ENCODE measurements at places on chromosomes 3 and 15. TPM values are rescaled to one million over a fixed set of nuclear protein-coding genes. Genes with fewer than 3 reads are reported as not detected.

- no peak for DNase-seq
These were observed 2.5 kb downstream of the FOXL2NB start for GRCh38 chr3:138949445-138950005.

DNA sequence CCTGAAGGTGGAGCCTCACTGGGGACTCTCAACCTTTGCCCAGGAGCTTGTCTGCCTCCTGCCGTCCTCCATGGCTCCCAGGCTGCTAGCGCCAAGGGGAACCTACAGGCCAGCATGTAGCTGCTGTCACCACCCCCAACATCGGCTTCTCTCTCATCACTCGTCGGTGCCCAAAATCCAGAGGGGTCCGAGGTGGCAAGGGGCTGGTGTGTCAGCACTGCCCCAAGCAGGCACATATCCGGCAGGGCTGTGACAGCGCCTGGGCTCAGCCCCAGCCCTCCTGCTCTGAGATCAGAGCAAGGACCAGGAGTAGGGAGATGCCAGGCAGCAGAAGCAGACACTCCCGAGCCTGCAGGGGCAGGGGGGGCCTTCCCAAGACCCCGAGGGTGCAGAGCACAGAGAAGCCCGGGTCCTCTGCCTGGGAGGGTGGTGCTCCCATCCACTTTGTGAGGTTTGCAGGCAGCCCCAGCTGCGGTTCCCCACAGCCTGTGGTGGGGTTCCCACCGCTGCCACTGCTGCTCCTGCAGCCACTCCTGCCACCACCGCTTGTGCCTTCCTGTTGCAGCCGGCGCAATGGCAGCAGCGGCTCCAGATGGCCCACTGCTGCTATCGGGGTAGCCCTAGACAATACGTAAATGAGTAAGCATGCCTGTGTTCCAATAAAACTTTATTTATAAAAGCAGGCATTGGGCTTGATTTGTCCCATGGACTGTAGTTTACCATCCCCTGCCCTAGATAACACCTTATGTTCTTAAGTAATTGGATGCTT, 451.0 kb downstream of the EPHA6 start:
- no peak for DNase-seq

DNA sequence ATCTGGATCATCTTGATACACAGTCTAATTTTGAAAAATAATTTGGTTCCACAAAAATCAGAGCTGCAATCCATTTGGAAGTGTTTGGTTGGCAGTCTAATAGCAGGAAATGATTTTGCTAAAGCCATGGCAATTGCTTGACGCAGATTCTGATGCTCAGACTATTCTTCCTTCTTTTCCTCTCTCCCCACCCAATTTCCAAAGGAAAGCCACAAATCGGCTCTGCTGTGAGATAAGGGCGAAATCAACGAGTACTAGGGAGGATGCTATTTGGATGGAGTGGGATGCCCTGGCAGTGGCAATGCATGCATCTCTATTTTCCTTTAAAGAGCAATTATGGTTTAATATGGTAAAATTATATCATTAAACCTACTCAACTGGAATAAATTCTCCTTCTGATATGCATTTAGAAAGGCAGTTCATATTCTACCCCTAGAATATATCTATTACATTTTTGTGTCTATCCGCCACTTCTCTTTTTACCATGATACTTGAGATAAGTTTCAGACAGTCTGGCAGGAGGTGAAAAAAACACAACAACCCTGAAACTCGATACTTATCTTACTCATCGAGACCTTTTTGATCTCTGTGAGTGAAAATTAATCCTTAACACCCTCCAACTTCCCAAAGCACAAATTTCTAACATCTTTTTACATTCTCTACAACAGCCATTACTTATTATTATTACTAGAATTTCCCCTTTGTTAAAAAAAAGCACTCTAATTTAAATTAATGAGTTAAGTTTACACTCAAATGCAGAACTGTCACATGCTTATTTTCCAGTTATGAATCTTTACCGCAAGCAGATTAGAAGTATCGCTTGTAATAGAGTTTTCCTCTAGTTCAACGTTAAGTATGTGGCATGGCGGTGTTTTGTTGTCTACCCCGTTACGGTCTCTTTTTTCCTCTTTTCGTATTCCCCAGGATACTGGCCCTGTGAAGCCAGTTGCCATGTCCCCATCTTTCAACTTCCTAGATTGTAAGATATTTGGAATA, 433.3 kb downstream of the FOXP1 start:
- no peak for DNase-seq

GRCh38 chr15:64681424-64682024, 93.9 kb downstream of the RBPMS2 start:
- no peak for DNase-seq

DNA sequence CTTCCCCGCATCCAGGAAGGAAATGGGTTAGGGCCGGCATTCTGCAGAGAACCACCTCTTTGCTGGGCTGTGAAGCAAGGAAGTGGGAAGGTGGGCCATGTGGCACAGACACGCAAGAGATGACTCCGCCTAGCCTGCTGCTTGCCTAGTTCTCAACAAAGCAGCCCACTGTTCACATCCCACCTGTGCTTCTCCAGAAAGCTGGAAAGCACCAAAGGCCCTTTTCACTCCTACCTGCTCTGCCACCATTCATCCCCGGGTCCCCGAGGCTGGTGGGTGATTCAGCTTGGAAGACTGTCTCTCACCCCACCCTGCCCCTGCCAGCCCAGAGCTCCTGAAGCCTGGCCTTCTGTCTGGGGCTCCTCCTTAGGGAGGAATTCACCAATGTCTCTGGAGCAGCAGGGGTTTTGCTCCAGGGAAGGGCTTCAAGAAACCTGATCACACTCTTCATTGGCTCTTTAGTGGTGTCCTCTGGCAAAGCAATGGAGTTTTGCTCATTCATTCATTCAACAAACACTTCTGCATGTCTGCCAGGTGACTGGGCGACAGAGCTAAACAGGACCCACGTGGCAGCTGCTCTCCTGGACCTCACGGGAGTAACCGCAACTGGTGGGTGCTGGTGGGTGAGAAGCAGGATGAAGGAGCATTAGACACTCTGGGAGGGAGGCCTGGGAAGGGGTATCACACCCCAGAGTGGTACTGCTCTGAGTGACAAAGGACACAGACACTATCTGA, 145.4 kb upstream of the TLE3 start:
- DNase-seq: no peak

DNA sequence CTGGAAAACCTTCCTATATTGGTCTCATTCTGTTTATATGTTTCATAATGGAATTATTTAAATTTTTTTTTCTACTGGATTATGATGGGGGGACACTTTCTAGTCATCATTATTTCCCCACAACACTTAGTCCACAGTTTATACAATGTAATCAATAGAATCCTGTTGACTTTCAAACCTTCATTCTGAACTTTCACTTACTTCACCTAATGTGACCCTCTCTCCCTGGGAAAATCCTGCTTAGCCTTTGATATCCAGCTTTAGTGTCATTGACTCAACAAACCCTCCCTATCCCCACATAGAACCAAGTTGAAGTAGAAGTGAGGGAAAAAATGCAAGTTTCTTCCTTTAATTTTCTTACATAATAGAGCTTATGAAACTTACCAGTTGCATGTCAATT, 666.0 kb downstream of the MECOM start:
- no peak for DNase-seq

- DNase-seq: no peak
These were observed 21.8 kb downstream of the C3orf18 start for GRCh38 chr3:50545781-50546180.

- DNase-seq: no peak
These were observed 2.7 kb upstream of the PARP16 start for GRCh38 chr15:65289261-65289854.

- no peak for DNase-seq
These were observed 477.9 kb upstream of the NECTIN3 start for GRCh38 chr3:110593749-110594148.

- DNase-seq: no peak
These were observed 57.2 kb downstream of the OXNAD1 start for GRCh38 chr3:16322189-16322588.

DNA sequence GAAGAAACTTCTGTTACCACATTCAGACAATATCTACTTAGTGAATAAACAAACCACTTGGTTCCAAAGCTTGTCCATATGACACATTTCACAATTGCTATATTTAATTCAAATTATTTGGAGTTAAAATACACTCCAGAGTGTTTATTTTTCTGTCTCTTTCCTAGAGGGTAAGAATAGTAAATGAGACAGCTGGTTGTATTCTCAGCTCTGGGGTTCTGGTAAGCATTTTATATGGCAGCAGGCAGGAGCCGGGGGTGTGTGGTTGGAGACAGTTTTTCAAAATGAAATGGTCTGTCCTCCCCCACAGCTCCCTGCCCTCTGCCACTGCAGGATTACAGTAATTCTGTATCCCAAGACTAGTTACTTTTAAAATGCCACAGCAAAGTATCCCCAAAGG, 10.9 kb upstream of the SEC61A1 start:
- DNase-seq: no peak

DNA sequence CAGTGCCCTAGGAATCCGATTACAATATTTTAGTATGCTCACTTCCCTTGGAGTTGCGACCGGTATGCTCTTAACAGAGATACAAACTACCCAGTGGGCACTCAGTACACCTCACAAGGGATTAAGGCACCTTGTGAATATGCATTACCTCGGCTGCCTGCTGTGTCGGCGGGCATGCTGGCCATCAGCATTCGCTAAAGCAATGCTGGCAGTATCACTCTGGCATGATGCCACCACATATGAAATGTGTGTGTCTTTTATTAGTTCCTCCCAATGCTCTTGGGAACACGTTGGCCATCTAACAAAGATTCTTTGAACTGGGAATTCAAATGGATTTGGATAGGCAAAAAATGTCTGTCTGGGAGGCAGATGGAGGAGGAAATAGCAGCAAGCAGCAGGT, 67.4 kb upstream of the FOXB1 start:
- DNase-seq: no peak

DNA sequence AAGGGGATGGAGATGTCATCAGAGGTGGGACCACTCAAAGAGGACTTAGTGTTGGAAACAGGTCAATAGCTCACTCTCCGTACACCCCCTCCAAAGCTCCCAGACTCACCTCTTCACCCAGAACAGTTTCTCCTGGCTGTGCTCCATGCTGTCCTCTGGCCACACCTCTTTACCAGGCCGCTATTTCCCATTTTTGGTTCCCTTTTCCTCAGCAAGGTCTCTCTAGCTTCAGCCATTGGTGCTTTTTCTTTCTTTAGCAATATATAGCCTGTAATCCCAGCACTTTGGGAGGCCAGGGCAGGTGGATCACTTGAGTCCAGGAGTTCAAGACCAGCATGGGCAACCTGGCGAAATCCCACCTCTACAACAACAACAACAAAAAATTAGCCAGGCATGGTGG, 123.6 kb upstream of the SMAD3 start:
- DNase-seq: no peak

- DNase-seq: no peak
These were observed 334.7 kb upstream of the MDFIC2 start for GRCh38 chr3:70647094-70647493.

DNA sequence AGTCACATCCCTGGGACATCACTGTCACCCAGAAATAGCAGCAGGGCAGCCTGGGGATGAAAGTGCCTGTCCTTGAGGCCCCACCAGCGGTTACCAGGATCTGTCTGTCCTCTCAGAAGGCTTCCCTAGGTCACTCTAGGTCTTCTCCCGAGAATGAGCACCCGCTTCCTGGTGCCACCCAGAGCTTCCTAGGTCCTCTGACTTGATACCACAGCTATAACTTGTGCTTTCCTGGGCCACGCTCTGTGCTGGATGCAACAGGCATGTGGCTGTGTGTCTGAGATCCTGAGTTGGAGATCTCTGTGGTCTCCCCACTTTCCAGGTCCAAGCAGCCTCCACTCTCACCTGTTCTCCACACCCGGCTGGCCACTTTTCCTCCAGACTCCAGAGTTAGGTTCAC, 25.8 kb downstream of the ARNT2 start:
- DNase-seq: no peak

VEPH1 gene
- polyA plus RNA-seq: 61.3 TPM

GOLGA6B gene
- polyA plus RNA-seq: 1.1 TPM

TRAIP gene
- polyA plus RNA-seq: 11.5 TPM

All from left renal pelvis (tissue), 4 donors.